ENCODE measurements at places on chromosomes 12 and 14. TPM values are rescaled to one million over a fixed set of nuclear protein-coding genes. Genes with fewer than 3 reads are reported as not detected.

DNA sequence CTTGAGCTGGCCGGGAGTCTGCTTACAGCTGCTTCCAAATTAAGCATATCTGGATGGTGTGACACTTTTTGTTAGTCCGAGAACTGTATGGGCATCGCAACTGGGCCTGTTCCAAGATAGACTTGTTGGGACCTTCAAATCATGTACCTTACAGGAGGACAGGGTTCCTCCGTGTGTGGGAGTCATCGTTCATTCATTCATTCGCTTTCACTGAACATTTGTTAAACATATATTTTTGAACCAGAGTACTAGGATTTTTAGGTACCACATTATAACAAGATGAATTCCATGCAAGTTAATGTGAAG is 387 bp upstream of the IPO8 start:
- peaks cover 2% of the 10 kb centered on the region for H3K27me3 ChIP-seq
- DNase-seq: no peak
- H3K27ac ChIP-seq: peak overlapping the region; percentile 92

GRCh38 chr14:74504412-74504811 is 10.8 kb downstream of the ISCA2 start:
- H3K36me3 ChIP-seq: no peaks in the 10 kb centered on the region
- no peaks in the 10 kb centered on the region for H3K4me1 ChIP-seq
- DNase-seq: no peak
- H3K27me3 ChIP-seq: no peaks in the 10 kb centered on the region
- H3K27ac ChIP-seq: no peak overlapping the region
- no peak overlapping the region for H3K4me3 ChIP-seq

- no peaks in the 10 kb centered on the region for H3K27me3 ChIP-seq
- H3K4me1 ChIP-seq: no peaks in the 10 kb centered on the region
- H3K4me3 ChIP-seq: no peak overlapping the region
- H3K27ac ChIP-seq: no peak overlapping the region
- peaks cover 6% of the 10 kb centered on the region for H3K36me3 ChIP-seq
Measured at GRCh38 chr12:64180951-64181350, 41.1 kb downstream of the KICS2 start.

DNA sequence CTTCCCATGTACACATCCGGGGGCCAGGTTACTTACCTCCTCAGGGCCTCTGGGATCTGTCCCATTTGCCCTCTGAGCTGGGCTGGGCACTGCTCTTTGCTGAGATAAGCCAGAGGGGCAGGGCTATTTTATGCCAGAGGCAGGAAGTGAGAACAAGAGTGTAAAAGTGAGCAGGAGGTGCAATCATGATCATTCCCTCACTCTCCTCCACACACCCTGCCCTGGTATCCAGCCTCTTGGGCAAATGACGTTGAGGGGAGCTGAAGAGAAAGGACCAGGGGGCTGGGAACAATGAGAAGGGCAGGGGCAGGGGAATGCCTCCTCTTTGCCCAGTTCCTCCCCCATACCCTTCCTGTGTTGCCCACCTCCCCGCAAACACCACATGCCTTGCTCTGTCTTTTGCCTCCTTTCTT is 4.2 kb downstream of the LPAR5 start:
- peak; percentile 55 for DNase-seq
- H3K27ac ChIP-seq: peak overlapping the region; percentile 97
- peak overlapping the region; percentile 74 for H3K4me3 ChIP-seq

- peak overlapping the region; percentile 85 for H3K27ac ChIP-seq
- DNase-seq: peak; percentile 30
- no peaks in the 10 kb centered on the region for H3K27me3 ChIP-seq
- H3K36me3 ChIP-seq: no peaks in the 10 kb centered on the region
- peak overlapping the region; percentile 77 for H3K4me3 ChIP-seq
Measured at GRCh38 chr12:96720363-96720705, 186.7 kb upstream of the NEDD1 start.

DNA sequence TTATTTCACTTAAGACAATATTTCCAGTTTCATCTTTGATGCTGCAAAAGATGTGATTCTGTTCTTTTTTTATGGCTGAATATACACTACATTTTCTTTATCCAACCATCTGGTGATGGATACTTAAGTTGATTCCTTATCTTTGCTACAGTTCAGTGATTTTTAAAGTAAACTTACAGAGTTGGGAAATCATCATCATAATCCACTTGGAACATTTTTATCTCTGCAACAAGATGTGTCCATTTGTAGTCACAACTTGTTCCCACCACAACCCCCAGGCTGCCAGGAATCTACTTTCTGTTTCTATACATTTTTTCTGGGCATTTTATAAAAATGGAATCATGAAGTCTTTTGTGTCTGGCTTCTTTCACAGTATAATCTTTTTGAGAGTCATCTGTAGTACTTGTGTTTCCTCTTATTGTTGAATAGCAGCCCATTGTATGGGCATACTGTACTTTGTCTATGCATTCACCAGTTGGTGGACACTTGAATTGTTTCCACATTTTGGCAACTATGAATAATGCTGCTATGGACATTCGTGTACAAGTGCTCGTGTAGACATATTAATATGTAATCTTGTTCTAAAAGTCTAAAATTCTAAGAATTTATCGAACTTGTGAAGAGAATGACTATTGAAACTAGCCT is 212.5 kb upstream of the DDHD1 start:
- DNase-seq: no peak
- H3K4me1 ChIP-seq: no peaks in the 10 kb centered on the region
- no peak overlapping the region for H3K4me3 ChIP-seq
- H3K36me3 ChIP-seq: no peaks in the 10 kb centered on the region
- H3K27me3 ChIP-seq: no peaks in the 10 kb centered on the region
- H3K27ac ChIP-seq: no peak overlapping the region

GRCh38 chr12:123928897-123929296 is 43.7 kb downstream of the CCDC92 start:
- no peak overlapping the region for H3K4me3 ChIP-seq
- no peak overlapping the region for H3K27ac ChIP-seq
- peaks cover 14% of the 10 kb centered on the region for H3K4me1 ChIP-seq
- H3K36me3 ChIP-seq: no peaks in the 10 kb centered on the region
- DNase-seq: no peak

IL31 gene
- total RNA-seq: not detected

HOXC12 gene
- total RNA-seq: not detected

ARHGEF25 gene
- total RNA-seq: 1.5 TPM

GZMB gene
- 864 TPM for total RNA-seq
